SJSA1 (cell line): ENCODE measurements at places on chromosomes 6 and 20. TPM values are rescaled to one million over a fixed set of nuclear protein-coding genes. Genes with fewer than 3 reads are reported as not detected.

- DNase-seq: peak; percentile 49
Measured at GRCh38 chr6:129586815-129587214, 123.2 kb downstream of the ARHGAP18 start.

- no peak for DNase-seq
Measured at GRCh38 chr20:52837378-52837777, 134.8 kb upstream of the TSHZ2 start.

DNA sequence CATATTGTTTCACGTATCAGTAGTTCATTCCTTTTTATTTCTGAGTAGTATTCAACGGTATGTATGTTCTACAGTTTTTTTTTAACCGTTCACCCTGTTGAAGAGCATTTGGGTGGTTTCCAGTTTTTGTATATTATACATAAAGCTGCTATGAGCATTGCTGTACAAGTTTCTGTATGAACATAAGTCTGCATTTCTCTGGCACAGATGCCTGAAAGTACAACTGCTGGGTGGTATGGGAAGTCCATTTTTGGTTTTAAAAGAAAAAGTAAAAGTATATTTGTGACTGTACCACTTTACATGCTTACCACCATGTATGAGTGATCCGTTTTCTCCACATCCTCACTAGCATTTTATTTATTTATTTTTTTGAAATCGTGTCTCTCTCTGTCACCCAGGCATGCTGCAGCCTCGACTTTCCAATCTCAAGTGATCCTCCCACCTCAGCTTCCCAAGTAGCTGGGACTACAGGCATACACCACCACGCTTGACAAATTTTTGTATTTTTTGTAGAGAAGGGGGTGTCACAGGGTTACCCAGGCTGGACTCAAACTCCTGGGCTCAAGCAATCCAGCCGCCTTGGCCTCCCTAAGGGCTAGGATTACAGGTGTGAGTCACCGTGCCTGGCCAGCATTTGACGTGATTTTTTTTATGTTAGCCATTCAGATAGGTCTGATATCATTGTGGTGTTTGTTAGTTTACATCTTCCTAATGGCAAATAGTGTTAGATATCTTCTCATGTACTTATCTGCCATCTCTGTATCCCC, 11.0 kb upstream of the SIM1 start:
- no peak for DNase-seq

GRCh38 chr20:40982415-40983145, 46.0 kb upstream of the TOP1 start:
- DNase-seq: no peak

- no peak for DNase-seq
Measured at GRCh38 chr20:39810309-39810708, 848.2 kb downstream of the DHX35 start.

- no peak for DNase-seq
Measured at GRCh38 chr6:145347216-145347615, 388.1 kb downstream of the EPM2A start.

DNA sequence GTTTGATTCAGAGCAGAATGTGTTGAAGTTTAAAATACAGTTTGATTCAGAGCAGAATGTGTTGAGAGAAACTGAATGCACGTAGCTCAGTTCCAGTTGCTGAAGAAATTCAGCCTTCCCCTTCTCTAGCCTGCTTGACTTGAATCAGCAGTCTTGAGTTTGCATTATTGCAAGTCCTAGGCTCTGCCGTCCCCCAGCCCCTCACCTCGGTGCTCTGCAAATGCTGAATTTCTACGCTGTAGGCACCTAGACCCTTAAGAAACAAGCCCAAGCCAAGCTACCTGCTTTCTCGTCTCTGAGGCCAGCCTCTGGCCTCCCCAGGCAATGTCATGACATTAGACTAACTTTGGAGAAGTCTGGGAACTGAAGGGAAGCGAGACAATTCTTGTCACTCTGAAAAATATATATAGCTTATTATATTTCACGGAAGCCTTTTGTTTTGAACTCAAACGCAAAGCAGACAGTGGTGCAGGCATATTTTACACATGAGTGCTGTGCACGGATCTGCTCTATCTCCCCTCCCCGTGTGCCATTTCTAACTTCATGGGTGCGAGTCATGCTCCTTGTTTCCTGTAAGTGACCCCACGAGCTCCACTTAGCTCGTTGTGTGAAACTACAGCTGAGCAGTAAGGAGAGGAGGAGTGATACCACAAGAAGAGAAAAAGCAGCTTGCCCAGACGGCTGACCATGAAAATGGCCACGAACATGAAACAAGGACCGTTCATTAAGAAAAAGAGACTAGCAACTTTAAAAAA, 71.4 kb upstream of the DUSP22 start:
- no peak for DNase-seq

GRCh38 chr20:23257848-23258746, 92.5 kb upstream of the NXT1 start:
- DNase-seq: peak; percentile 62

DNA sequence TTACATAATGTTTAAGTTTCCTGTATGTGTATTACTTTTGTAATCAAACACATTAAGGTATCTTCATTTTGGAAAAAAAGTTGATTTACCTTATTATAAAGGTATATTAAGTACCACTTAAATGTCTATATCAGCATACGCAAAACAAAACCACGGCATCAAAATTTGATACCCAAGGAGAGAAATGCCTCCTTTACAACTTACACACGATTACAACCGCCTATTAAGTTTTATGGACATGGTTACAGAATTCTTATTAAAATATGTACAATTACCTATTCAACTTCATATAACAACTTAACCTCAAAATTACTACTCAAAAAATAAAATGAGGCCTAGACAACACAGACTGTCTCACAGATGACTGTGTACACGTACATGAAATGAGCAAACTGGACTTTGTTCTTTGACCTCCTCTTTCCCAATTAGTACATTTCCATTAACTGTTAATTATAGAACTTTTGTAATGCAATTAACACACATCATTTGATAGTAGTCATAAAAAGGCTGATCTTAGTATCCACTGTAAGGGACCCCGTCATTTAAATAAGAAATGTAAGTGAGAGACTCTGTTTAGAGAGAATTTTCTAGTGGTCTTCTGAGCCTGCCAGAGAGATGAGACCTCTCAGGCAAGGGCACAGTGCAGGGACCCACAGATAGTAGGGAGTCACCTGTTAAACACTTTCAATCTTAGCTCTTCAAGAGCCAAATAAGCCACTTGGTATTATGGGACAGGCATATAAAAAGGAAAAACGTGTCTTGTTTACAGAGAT, 2.5 kb downstream of the DIDO1 start:
- no peak for DNase-seq

DNA sequence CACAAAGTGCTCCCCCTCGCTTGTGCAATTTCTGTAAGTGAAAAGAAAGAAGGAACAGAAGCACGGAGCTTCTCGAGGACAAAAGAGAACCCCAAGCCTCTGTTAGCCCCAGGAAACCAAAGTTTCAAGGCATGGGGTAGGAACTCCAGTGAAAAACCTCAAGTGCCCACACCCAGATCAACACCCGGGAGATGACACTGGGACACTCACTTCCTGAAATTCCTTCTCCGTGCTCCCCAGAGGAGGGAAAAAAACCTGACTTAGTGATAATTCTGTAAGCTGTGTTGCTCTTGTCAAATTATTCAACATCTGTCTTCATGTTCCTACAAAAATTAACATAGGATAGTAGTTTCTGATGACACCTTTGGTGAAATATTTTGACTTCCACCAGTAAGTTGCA, 4.6 kb downstream of the MDGA1 start:
- no peak for DNase-seq

- no peak for DNase-seq
Measured at GRCh38 chr6:4311976-4312860, 176.8 kb upstream of the ECI2 start.

GRCh38 chr6:53673162-53673727, 7.7 kb upstream of the KLHL31 start:
- peak; percentile 79 for DNase-seq

DNA sequence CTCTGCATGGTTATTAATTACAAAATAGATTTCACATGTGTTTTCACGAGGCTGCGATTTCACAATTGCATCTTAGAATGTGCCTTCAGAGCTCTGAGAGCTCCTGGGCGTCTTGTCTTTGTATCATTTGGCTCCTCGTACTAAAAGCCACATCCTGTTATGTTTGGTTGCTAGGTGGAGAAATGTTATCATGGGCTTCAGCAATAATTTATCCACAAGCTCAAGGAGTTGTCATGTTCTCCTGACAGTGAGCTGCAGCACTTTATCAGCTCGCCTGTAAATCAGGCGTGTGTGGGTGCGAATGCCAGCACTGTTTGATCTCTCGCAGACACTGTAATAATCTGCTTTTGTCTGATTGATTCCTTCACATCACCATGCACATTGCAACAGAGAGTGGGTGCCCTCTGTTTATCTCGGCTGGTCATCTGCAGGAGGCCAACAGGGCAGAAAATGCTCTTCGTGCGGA, 218.6 kb upstream of the ZFP64 start:
- no peak for DNase-seq

DNA sequence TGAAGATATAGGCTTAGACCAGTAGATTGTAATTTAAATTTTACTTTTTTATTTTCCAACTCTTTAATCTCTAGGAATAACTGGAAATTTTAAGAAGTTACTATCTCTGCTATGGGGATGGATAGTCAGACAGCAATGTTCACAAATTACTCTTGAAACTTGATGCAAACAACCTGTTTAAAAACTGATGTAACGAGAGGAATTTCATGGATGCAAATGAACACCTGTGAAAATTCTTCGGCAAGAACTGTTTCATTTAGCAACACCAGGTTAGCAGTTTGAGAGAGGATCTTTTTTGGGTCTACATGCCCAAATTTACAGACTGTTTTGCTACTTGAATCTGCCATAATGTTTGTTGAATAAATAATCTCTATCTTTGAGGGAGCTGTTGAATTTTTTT, 20.0 kb upstream of the RSPH3 start:
- DNase-seq: no peak

GRCh38 chr20:38196592-38196991, 31.5 kb upstream of the TGM2 start:
- no peak for DNase-seq

- no peak for DNase-seq
Measured at GRCh38 chr6:122365775-122366403, 33.6 kb upstream of the HSF2 start.

- DNase-seq: no peak
Measured at GRCh38 chr20:61934716-61935530, 130.8 kb downstream of the TAF4 start.

DNA sequence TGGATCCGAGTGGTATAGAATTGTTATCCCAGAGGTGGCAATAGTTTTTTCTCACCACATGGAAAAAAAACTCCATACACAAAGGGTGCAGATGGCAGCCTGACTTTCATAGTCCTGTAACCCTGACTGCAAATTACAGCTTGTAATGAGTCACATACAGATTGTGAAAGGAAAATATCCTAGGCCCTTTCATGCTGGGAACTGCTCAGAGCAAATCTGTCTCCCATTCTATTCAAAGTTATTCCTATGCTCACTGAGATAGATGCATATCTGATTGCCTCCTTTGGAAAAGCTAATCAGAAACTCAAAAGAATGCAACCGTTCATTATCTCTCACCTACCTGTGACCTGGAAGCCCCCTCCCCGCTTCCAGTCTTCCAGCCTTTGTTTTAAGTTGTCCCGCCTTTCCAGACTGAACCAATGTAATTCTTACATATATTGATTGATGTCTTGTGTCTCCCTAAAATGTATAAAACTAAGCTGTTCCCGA, 108.7 kb upstream of the MAP3K4 start:
- DNase-seq: no peak

The HSPA1L gene
- total RNA-seq: 0.78 and 0.87 TPM in 2 replicates

The SLC22A23 gene
- 0.53 and 2.7 TPM in 2 replicates for total RNA-seq

The EMILIN3 gene
- total RNA-seq: not detected in 2 replicates

The F13A1 gene
- 0.45 TPM in 1 of 2 replicates, not detected in the other for total RNA-seq

The HLA-DRB1 gene
- total RNA-seq: not detected in 2 replicates

The NFKBIL1 gene
- total RNA-seq: 21.0 and 22.3 TPM in 2 replicates

The VNN1 gene
- total RNA-seq: not detected in 2 replicates

The ADGB gene
- not detected in 2 replicates for total RNA-seq

The LTA gene
- total RNA-seq: not detected in 2 replicates

The PHACTR1 gene
- total RNA-seq: 0.37 TPM in 1 of 2 replicates, not detected in the other
